ENCODE measurements at places on chromosomes 5 and 9.

DNA sequence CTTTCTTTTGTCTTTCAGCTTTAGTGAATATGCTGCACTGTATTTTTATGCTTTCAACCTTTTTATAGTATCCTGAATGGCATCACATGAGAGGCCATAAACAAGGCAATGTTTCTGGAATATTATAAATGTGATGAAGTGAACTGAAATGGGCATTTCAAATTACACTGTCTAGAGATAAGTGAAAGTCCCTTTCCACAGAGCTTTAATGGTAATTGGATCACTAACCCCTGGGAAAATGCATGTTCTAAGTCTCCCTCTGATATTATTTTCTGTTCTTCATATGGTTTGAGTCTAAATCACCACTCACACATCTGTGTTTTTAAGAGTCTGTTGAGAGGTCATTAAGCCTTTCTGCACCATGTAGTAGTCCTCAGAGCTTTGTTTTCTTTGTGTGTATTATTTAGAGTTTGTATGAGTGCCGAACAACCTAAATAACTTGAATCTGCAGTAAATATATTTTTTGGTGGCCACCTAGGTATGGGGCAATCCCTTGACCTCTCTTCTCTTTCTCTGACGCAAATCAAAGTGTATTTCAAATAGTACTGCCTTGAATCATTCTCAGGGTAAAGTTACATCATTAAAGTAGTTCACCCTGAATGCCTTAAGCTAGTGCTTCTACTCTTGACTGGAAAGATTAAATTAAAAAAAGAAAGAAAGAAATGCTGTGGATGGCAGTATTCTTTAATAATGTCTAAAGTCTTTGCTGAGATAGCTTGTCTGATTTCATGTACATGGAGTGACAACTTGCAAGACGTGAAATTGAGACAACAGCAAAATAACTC is 1931.0 kb upstream of the CDH6 start:
- DNase-seq = no peak

DNA sequence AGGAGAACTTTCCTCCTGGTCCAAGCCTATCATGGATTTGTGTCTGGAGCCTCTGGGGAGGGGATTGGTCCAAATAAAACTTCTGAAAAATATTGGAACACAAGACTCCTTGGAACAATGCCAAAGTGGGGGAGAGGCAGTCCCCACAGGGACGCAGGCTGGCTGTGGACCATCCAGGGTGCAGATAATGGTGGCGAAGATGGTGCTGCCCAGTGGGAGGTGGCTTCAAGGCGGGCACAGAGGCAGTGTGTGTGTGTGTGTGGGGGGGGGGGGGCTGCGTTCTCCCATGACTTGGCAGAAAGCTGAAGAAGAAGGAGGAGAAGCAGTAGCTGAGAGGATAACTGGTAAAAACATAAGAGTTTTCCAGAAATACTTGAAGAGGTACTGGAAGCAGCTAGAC is 186.4 kb downstream of the MELK start:
- no peak for DNase-seq

- DNase-seq = no peak
These were observed 14.3 kb upstream of the ZBTB43 start for GRCh38 chr9:126790561-126790960.

DNA sequence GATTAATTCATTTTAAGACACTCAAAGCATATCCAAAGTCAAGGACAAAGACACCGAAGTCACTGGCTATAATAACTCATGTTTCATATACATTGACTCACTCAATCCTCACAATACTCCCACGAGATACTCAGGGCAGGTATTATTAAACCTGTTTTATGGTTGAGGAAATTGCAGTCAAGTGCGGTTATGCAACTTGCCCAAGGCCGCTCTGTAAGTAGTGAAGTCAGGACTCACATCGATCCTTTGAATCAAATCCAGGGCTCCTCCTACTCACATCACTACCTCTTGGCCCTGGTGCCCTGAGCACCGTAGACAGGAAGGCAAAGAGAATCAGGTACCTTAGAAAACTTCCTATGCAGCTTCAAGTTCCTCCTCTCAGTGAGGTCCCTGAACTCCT is 87.8 kb upstream of the APC start:
- no peak for DNase-seq

DNA sequence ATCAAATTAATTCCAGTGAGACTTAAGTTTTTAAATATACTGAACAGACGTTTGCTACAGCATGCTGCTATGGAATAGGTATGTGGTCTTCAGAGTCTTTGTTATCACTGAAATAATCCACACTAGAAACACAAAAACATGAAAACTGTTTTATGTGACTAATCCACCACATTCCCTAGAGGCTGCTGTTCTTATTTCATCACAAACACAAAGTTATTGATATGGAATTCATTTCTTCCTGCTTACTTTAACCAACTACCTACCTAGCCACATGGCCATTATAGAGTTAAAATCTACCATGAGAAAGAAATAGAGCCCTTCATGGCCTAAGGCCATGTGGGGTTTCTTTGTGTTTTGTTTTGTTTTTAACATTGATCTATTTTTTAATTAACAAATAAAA is 232.3 kb upstream of the PTGER4 start:
- DNase-seq = no peak

GRCh38 chr5:119452060-119452372 is 281 bp upstream of the HSD17B4 start:
- no peak for DNase-seq

DNA sequence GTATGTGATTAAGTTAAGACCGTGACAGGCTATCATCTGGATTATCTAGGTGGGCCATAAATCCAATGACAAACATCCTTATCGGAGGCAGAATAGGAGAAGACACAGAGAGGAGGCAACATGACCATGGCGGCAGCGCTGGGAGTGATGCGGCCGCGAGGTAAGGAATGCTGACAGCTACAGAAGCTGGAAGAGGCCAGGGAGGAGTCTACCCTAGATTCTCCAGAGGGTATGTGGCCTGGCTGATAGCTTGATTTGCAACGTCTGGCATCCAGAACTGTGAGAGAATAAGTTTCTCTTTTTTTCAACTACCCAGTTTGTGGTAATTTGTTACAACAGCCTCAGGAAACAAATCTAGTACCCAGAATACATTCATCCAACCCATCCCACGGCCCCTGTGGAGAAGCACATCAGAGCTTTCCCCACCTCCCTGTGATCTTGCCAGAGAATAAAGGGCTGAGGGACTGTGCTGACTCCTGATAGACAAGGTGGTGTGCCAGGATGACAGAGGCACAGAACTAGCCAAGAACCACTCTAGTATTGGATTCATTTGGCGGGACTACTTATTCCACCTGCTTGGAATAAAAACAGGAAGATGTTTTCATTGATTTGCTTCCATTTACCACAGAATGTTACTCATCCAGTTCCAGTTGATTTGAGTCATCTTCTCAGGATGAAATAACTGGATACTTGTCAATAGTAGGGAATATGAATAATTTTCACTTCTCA is 187.4 kb downstream of the MAN2A1 start:
- no peak for DNase-seq

DNA sequence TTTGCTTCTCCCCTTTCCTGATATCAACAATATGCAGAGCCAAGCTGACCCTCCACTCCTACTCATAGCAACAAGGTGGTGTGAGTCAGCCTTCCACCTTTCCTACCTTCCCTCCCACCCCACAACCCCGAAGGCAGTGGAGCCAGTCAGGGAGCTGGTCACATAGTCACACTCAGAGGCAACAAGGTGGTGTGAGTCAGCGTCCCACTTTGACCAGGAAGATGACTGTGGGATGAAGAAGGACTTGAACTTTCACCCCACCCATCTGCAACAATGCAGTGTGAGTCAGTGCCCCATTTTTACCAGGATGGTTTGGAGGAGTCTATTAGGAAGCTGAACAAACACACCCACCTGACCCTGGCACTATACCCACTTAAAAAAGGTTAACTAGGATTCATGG is 30.1 kb upstream of the ZNF782 start:
- DNase-seq = no peak

DNA sequence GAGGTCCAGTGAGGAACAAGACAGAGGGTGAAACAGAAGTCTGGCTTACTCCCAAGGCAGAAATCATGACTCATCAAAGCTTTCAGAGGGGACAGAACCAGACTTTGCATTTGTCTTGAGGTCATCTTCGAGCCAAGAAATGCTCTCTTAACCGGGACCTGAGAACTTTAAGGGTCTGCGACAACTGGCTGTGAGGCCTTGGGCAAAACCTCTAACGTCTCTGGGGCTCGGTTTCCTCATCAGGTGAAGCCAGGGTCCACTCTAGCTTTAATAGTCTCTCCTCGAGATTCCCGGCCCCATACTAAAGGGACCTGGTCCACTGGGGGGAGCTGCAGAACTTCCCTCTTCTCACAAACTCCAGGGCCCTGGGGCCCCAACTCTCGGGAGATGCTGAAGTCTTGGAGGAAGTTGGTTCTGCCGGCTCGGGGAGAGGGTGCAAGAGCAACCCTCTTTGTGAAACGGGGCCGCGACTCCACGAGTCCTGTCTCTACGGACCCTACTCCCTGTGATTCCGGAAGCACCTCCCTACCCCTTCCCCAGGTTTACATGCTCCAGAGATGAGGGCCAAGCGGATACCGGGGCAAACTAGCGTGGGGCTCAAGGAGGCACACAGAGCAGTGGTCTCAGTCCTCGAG is 2.6 kb downstream of the GLIS3 start:
- DNase-seq = no peak

- DNase-seq = no peak
These were observed 2.9 kb downstream of the DPH7 start for GRCh38 chr9:137575716-137576411.

DNA sequence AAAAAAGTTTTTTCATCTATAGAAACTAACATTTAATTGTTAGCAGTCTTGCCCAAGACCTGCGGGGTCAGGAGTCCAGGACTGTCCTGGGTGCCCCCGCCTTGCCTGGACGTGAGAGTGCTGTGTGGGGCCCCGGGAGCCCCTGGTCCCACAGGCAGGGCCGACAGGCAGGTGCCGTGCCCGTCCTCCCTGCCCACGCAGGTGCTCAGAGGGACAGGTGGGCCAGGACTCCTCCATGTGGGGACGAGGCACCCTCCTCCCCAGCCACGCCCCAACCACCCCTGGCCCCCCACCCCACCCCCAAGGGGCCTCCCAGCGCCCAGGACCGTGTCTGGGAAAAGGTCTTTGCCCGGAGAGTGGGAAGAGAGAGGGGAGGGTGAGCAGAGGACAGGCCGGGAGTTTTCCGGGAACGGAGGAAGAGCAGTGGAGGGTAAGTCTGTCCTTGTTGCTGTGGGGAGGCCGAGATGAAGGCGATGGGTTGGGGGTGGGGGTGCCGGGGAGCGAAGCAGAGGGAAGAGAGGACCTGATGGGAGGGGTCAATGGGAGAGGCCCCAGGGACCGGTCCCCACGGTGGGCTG is 2.7 kb upstream of the LCN12 start:
- no peak for DNase-seq

All from activated CD8-positive, alpha-beta memory T cell treated with anti-CD3 and anti-CD28 coated beads for 1 hour (primary cell).